ENCODE measurements at places on chromosomes 1 and 21.

GRCh38 chr1:59767119-59767518 lies 47.6 kb upstream of the HOOK1 start:
- no peak for DNase-seq

DNA sequence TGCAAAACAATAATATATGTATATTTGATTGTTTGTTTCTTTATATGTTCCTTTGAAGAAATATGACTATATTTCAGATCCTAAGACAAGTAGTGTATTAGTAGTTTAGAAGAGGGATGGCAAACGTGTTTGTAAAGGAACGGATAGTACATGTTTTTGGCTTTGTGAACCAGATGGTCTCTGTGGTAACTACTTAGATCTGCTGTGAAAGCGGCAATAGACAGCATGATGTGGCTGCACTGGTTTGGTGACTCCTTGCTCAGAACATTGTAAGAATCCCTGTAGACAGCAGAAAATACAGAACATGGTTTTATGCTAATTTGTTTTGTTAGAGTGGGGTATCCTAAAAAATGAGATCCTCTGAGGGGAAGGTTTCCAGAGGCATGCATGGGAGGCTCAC lies 3.1 kb downstream of the ACADM start:
- DNase-seq = no peak

DNA sequence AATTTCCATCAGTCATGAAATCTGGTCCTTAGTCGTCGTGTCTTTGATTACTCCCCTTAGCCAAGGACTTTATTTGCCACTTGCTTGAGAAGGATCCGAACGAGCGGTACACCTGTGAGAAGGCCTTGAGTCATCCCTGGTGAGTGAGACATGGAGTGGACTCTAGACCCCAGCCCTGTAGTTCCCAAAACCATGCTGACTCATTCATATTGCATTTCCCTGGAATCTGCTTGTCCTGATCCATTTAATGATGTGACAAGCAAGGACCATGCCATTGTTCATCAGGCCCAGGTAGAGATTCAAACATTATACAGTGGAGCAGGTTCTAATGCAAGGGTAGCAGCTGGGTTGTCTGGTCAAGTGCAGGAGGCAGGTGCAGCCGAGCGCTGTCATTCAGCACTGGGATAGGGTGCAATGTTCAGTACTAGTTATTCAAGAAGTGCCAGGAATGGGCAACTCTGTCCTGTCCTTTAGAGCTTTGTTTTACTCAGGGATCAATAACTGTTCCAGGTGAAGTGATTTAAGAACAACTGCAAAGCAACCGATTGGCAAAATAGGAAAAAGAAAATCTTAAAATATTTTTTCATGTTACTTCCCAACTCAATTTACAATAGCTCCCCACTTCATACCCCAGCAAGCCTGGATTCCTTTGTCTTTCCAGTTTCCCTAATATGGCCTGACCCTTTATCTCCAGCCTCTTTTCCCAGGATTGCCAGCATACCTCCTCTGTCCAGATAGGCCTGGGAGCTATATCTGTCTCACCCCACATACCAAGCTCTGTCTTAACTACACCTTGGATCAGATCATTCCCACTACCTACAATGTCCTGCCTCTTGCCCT lies 26.5 kb downstream of the CAMK1G start:
- no peak for DNase-seq

DNA sequence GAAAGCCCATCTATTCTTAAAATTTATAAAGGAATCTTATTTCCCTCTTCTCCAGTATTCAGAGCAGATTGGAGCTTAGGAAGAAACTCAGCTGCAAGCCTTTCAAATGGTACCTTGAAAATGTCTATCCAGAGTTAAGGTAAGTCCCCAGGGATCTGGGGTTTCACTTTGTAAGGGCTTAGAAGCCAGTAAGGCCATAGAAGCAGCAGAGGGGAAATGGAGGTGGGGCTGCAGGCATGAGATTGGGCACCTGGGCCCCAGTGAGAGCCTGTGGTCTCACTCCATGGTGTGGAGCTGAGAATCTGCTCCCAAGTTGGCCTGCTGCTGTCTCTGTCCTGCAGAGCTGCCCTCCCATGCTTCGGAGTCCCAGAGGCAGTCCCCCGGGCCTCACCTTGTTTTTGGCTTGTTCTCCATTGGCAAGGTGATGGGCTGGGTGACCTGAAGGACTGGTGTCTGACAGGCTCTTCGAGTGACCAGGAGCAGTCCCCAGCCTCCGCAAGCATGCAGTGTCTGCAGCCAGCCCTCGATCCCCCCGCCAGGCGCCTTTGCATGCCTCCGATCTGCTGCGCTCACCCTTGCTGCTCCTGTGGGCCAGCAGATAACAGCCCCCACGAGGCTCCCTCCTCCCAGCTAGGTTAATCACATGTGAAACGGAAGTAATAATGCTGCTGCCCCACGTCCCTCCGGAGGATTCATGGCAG lies 163.1 kb downstream of the PGBD5 start:
- DNase-seq = no peak

DNA sequence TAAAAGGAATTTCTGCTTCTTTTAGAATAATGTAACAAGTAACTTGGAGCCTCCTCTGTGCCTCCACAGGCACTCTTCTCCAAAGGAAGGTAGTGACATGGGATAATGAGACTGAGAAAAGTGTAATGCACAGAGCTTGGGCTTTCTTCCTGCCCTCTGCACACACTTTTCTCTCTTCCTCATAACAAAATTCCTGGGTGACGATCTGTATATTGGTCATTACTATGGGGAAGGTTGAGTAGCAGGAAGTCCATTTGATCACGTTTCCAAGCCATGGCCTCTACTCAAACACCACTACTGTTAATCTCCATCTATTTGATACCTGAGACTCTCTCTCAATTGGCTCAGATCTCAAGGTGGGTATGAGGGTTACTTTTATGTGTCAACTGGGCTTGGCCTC lies 113.9 kb downstream of the GRIK1 start:
- no peak for DNase-seq

- DNase-seq = no peak
These were observed 82.5 kb downstream of the EDEM3 start for GRCh38 chr1:184672013-184672726.

DNA sequence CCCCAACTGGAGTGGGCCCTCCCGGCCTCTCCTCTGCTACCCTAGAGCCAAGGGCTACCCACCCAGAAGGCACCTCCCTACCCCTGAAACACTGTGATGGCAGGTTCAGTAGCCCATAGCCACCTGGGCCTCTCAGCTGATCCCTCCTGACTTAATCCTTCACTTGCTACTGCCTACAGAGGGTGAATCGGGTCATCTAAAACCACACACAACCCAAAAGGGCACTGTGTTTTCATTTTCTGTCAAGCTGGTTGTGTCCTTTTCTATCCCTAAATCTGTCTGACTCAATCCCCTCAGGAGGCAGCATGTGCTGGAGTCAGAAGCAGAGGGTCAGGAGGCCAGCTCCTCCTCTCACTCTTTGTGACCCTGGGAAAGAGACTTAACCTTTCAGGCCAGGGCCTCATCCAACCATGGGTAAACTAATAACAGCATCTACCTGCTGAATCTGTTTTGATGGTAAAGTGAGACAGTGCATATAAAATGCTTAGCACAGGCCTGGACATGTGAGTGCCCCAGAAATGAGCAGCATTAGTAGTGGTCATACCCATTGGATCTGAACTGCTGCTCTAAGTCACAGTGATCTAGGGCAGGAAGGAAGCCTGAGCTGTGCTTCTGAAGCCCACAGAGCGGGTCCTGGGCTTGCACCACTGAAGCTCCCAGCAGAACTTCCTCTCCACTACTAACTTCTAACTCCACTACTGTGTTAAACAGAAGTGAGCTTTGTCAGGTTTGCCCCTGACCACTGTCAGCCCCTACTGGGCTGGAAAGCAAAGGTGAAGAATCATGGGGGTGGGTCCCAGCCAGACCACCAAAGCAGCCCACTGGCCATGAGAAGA lies 11.0 kb downstream of the PMVK start:
- no peak for DNase-seq

DNA sequence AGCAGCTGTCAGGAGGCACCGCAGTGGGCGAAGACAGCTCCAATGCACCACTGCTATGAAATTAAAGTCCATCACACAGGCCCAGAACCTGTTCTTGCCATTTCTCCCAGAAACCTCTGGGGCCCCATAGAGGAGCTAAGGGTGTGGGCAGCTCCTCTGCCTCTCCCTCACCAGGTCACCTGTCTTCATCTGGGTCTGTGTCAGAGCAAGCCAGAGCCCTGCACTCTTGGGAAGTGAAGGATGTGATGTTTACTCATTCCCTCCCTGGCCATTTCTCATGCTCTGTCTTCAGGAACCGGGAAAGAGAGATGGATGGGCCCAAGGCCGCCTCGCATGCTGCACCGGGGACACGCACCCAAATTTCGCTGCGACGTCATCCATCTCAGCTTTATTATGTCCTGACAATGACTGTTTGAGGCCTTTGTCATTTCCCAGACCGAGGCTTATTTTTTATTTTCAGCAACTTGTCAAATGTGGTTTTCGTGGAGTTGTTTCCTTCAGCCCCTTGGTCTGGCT lies 216.1 kb downstream of the NPHP4 start:
- DNase-seq = no peak

GRCh38 chr1:172184506-172185191 lies 235.8 kb upstream of the C1orf105 start:
- DNase-seq = no peak

DNA sequence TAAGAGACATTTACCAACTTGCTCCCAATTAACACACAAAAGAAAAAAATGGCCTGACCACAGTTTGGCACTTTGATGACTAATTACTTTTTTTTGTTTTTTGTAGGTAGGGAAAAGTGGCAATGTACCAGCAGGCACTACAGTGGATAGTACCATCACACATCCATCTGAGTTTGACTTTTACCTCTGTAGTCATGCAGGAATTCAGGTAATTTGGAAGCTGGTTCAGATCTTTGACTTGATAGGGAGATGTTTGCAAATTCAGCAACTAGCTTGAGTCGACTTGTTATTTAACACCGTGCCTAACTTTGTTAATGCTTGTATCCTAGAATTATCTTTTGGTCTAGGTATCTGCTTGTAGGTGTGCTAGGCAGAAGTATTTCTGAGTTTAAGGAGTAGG lies 33.0 kb upstream of the AGO1 start:
- no peak for DNase-seq

DNA sequence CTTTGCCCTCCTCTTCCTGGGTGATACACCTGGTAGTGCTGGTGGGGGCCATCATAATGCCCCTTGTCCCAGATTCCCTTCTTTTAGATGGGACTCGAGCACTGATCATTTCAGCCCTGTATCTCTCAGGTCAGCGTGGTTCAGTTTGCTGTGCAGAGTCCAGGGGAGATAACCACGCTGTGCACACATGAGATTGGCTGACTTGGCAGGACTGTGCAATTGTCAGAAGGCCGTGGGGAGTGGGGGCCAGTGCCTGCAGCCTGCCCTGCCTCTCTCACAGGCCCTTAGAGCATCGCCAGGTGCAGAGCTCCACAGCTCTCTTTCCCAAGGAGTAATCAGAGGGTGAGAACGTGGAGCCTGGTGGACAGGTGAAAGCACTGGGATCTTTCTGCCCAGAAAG lies 15.2 kb downstream of the EPHX1 start:
- DNase-seq = no peak

- DNase-seq = no peak
These were observed 70.2 kb upstream of the GOLT1A start for GRCh38 chr1:204283711-204284651.

GRCh38 chr1:39657923-39658485 lies 13.9 kb downstream of the NT5C1A start:
- DNase-seq = peak; percentile 29

GRCh38 chr1:82246050-82246449 lies 445.3 kb downstream of the ADGRL2 start:
- no peak for DNase-seq

DNA sequence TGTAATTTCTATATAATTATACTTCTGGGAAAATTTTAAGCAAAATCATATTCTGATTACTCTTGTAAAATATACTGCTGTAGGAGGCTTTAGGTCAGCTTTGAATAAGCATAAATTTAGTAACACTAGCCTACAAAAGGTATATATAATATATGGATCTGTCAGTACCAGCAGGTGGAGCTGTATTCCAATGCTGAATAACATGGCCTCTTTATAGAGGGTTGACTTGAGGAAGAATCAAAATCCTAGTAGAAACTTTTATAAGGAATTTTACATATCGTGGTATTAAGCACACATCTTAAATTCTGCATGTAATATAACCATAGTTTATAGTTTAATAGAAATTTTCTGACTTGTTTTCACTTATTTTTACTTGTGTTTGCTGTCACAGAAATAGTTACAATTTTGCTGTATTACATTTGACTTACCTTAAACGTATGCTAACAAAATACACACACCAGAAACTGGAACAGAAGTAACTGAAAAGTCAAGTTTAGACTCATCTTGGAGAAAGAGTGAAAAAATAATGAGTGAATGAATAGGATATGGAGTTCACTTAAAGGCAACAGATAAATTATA lies 79.3 kb downstream of the HMCN1 start:
- DNase-seq = no peak

- no peak for DNase-seq
These were observed 92.4 kb downstream of the EIF4G3 start for GRCh38 chr1:21084111-21084810.

- DNase-seq = no peak
These were observed 119.2 kb downstream of the RWDD3 start for GRCh38 chr1:95353194-95353593.

GRCh38 chr1:207241164-207241934 lies 80.1 kb upstream of the CD55 start:
- no peak for DNase-seq

DNA sequence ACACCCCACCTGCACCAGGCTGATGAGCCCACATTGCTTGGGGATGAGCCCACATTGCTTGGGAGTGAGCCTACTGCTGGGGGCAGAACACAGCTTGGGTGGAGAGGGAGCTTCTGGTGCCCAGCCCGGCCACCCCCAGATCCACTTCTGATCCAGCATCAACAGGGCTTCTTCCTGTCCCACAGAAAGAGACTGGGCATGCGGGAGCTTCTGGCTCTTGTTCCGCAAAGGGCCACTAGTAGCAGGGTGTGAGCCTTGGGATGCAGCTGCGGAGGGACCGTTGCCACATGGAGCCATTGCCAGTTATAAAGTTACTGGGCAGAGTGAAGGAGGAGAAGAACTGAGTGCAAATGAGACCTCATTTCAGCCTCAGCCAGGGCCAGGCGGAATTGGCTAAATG lies 36.3 kb downstream of the PKP1 start:
- no peak for DNase-seq

- DNase-seq = no peak
These were observed 296.1 kb downstream of the CTH start for GRCh38 chr1:70707214-70707613.

GRCh38 chr1:12505639-12506280 lies 112.2 kb downstream of the DHRS3 start:
- DNase-seq = no peak

DNA sequence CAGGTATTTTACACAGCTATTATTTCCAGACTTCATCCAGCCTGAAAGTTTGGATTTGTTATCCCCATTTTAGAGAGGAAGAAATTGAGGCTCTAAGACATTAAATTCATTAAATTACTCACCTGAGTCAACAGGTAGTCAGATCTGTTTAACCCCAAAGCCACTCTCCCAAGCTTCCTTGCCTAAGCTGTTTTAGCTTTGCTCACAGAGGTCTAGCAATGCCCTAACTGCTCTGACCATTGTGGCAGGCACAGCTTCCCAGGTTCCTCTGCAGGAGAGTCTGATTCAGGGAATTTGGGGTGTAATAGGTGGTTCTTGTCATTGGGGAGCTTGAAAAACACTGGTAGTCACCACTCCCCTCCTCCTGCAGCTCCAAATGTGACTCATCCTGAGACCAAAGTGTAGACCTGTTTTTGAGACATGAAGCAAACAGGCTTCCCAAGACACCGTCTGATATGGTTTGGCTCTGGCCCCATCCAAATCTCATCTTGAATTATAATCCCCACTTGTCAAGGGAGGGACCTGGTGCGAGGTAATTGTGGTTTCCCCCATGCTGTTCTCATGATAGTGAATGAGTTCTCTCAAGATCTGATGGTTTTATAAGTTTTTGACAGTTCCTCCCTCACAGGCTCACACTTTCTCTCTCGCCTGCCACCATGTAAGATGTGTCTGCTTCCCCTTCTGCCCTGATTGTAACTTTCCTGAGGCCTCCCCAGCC lies 142.8 kb upstream of the DNAH14 start:
- no peak for DNase-seq
